ENCODE measurements at places on chromosomes 12 and 14.

GRCh38 chr12:14283489-14284144, 81.9 kb upstream of the ATF7IP start:
- DNase-seq: no peak

DNA sequence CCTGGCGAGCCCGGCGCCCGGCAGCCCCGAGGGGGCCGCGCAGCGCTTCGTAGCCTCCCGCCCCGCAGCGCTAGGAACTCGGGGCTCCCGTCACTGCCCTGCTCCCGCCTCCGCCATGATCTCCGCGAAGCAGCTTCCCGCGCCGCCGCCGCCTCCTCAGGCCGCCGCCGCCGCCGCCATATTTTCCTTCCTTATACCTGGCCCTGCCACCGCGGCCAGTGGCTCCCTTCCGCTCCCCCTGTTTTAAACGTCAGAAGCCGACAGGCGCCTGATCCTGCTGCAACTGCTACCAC, 286 bp downstream of the PPP4R3A start:
- no peak for DNase-seq

GRCh38 chr14:28681681-28682080, 84.9 kb upstream of the FOXG1 start:
- no peak for DNase-seq

DNA sequence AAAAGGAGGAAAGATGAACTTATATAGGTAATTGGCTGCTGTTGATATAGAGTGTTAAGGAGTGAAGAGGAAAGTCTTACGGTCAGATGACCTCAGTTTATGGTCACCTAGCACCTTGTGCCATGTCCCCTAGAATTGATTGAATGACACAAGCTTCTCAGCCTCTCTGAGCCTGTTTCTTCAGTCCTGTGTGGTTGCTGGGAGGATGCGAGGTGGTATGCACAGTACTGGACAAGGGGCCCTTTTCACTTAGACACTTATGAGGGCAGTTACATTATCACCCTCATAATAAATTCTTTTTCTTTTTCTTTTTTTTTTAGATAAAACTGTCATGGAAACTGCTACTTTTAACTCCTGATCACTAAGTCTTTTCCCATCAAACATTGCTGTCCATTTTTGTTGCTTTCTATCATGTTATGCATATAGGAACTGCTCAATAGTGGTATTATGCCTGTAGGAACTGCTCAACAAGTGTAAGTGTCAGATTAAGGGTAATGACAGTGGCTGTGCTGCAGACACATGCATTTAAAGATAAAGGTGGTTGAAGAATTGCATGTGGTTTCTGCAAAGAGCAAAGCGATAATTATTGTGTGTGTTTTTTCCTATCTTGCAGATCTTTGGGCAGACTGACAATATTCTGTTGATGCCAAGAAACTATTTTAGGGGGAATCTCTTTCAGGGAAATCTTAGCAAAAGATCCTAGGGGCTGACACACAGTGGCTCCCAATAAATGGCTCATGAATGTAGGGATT, 11.6 kb downstream of the ANO6 start:
- no peak for DNase-seq

DNA sequence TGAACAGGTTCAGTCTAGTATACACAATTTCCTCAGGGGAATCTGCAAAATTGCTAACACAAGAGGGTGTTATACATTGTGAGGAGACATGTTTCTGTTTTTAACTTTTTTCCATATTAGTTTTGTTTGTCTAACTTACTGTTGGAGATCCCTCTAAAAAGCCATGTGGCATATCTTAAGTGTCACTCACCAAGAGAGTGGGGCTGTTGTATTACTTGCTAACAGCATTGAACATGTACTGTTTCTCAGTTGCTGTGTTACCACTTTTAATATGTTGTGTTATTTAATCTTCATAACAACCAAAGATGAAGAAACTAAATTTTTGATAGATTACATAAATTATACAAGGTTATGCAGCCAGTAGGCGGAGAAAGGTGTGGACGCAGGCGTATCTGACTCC, 154.3 kb upstream of the NPAS3 start:
- DNase-seq: no peak

- no peak for DNase-seq
These were observed 77.5 kb upstream of the CPSF6 start for GRCh38 chr12:69161829-69162228.

DNA sequence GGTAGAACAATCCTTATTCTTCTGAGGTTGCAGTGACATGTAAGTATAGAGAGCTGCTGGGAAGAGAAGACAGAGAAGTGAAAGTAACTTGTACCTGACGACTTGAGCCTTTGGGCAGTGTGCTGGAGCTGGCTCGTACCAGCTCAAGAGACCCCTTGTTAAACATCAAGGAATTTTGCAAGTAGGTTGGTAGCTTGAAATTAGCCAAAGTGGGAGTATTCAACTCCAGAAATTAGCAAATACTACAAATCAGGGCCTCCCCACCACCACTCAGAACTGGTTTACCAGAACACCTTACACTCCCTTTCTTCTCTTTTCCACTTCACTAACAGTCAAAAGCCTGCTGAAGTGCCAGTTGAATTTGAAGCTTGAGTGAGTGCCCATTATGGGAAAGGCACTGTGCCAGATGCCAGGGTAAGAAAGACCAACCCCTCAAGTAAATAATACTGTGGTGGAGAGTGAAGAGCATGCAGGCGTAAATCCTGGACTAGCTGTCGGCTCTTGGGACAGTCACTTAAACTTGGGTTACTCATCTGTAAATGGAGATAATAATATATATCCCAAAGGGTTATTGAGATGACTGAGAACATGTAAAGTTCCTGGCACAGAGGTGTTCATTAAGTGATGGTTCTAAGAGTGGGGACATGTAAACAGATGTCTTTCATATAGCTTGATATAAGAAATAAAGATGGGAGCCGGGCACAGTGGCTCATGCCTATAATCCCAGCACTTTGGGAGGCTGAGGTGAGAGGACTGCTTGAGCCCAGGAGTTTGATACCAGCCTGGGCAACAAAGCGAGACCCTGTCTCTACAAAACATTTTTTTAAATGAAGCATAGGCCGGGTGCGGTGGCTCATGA, 27.0 kb upstream of the EID3 start:
- no peak for DNase-seq

DNA sequence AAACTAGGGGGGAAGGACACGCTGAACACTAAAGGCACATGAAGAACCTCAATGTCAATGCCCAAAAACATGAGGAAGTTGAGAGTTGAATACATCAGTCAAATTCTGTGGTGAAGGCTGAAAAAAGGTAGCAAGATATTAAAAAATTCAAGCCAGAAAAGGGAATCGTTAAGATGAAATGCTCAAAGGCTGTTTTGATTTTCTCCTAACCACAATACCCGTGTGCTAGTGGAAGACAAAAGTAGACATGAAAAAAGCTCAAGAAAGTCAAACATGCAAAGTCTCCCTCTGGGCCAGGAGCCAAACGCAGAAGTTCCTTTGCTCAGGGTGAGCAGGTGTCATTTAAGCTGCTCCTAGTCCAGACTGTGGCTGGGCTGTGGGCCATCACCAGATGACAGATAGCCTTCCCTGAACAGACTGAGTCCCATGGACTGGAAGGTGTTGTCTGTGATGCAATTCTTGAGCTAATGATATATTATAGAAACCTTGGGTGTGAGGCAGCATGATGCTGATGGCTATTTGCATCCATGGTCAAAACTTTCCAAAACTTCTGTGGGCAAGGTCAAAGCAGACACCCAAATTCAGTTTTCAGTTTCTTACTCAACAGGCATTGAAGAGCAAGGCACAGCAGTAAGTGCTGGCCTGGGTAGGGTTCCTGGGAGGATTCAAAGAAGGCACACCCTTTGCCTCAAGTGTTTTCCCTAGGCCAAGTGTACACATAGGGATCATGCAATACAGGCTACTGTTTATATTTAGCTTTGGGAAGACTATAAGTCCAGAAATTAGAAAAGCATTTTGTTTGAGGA, 81.6 kb downstream of the MYRFL start:
- DNase-seq: no peak

DNA sequence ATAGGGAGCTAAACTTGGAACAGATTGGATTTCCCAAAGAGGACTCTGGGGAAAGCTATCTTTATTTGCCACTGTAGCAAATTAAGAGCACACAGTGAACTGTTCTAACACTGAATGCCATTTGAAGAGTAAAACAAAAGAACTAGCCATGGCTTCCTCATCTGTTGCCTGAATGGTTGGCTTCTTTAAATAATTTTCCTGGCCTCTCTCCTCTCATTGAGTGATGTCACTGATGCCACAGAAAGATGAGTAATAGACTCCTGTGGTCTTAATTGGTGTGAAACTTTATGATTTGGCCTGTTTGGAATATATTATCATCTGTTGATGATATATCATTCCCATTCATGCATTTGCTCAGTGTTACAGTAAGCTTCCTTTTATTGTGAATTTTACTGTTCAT, 42.5 kb downstream of the WDR20 start:
- DNase-seq: peak; percentile 44

- DNase-seq: no peak
These were observed 256.7 kb downstream of the ITPR2 start for GRCh38 chr12:26576266-26576665.

DNA sequence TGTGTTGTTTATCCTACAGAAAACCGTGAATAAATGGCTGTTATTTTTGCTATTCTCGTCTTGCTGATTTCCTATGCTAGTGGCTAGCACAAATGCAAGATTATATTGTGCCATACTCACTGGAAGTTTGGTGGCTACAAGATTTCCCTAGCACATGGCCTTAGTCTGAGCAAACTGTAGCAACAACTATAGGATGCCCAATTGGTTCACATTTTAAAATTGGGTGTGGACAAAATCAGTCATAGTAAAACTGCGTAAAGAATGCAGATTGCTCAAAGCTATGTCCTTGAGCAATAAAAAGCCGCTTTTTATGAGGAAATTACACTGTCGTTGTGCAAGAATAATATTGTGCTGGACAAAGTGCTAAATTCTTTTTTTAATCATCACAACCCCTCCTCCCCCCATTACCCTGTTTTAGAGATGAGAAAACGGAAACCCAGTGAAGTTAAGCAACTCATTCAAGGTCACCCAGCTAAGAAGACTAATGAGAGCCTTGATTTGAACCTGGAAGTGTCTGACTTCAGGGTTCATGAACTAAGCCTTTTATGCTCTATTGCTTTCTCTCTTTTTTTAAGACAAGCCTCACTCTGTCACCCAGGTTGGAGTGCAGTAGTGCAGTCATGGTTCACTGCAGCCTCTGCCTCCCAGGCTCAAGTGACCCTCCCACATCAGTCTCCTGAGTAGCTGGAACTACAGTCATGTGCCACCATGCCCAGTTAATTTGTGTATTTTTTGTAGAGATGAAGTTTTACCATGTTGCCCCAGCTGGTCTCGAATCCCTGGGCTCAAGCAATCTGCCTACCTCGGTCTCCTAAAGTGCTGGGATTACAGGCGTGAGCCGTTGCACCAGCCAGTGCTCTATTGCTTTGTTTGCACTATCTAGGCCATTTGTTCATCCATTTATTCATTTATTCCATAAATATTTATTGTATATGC, 73.6 kb downstream of the SRGAP1 start:
- peak; percentile 99 for DNase-seq

- DNase-seq: peak; percentile 70
These were observed 1.6 kb upstream of the INF2 start for GRCh38 chr14:104687601-104688504.

- DNase-seq: peak; percentile 94
These were observed 22.4 kb downstream of the PALS1 start for GRCh38 chr14:67263499-67264149.
